Stimulated activated CD8-positive, alpha-beta memory T cell treated with anti-CD3 and anti-CD28 coated beads, Interleukin-4, amount 100 ng/mL, for 1 hour (primary cell): ENCODE measurements at places on chromosomes 12 and 14.

- no peak for DNase-seq
Observed at GRCh38 chr14:80560800-80561657, 349.7 kb upstream of the DIO2 start.

GRCh38 chr12:107131832-107132616 lies 38.7 kb upstream of the CRY1 start:
- no peak for DNase-seq

DNA sequence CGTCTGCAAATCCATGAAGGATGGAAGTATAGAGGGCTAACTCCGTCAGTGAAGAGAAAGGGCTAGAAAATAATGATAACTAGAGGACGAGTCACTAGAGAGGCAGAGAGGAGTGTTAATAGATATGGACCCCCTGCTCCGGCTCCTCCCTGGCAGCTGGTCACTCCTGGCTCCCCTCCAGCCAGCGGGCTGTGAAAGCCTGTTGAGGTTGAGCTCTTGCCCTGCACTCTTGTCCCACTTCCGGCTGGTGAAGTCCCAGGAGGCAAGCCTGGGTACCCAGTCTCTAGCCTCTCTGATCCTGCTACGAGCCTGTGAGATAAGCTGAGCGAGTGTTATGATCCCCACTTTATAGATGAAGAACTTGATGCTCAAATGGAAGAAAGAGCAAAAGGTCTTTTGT lies 90.3 kb downstream of the RFX4 start:
- no peak for DNase-seq

- DNase-seq = no peak
Observed at GRCh38 chr14:67357969-67358354, 1.6 kb downstream of the ATP6V1D start.

GRCh38 chr14:77782202-77782601 lies 17.7 kb upstream of the ADCK1 start:
- no peak for DNase-seq

GRCh38 chr12:52452101-52452500 lies at the start of gene KRT6B:
Gene KRT6B, minus strand, starts transcription at chr12:52452146. Its CDS starts 68 bp downstream, at chr12:52452078.
- no peak for DNase-seq
